ENCODE measurements at places on chromosomes 5 and 9.

GRCh38 chr9:90795871-90796317 lies 5.7 kb upstream of the SYK start:
- DNase-seq, result no peak

DNA sequence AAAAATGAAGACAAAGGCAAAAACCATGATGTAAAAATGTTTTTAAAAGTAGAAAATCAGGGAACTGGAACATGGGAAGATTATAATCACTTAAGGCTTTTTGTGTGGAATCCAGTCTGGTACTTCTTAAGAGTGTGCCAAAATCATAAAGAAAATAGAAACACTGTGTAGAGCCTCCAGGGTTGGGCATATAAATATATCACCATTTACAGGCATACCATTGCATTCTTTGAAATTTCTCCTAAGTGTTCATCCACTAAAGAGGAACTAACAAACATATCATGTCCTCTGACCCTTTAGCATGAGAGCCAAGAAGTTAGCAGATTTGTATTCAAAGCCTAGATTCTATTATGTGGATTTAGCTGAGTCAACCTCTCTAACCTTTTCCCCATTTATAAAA lies 93.3 kb downstream of the SLF1 start:
- DNase-seq, result no peak

GRCh38 chr9:20618361-20618802 lies 3.9 kb downstream of the MLLT3 start:
- DNase-seq, result no peak

- DNase-seq, result no peak
Measured at GRCh38 chr5:65762234-65762633, 40.2 kb downstream of the NLN start.

DNA sequence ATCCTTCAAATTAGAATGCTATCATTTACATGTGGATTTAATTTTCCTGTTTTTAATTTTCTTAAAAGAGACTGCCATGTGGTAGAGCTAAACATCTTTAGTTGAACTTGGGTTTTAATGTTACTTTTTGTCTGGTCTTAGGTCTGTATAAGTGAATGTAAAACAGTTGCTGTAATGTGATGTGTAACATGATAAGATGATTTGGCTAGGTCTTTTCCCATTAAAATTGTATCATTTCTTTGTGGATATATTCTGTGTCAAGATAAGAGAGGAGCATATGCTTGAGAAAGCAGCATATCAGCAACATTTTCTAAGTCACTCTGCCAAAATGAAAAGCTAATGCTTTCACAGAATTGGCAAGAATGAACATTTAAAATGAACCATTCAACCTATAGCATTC lies 18.5 kb downstream of the TMEM167A start:
- DNase-seq, result no peak

DNA sequence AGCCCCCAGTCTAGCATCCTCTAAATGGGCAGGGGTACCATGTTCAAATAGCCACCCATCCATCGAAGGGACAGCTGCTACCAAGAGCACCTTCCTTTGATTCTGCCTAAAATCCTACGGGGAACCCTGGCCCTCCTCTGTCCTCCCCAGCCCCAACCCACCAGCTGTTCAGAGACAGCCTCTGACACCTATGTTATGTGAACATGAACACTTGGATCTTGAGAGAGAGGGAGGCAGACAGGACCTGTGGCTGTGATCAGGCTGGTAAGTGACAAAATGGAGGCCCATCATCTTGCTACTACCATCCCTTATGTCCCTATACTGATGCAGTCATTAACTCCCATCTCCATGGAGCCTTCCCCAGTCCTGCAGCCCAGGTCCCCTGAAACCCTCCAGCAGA lies 8.2 kb downstream of the SLC23A1 start:
- DNase-seq, result no peak

GRCh38 chr5:68093455-68094159 lies 121.9 kb upstream of the PIK3R1 start:
- no peak for DNase-seq

DNA sequence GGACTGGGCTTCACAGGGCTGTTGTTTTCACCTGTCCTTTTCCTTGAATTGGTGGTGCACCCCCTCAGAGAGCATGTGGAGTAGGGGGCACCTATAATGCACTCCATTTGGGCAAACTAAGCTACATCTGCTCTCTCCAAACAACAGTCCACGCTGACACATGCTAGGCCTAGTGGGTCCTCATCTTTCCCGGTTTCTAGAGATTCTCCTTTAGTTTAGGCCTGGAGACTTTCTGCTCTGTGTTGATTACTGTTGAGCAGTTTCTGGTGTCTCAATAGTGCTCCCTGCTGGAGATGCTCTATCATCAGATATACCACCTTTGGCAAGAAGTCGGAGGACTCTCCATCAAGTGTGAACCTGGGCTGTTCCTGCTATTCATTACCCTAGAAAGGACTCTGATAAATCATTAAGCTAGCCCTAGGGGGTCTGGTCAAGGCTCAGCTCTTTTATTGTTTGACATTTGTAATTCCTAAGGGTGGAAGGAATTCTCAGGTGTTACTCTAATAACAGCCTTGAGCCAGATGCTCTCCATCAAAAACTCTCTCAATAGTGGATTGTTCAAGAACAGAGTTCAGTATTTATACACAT lies 64.0 kb upstream of the FYB1 start:
- DNase-seq, result no peak

- no peak for DNase-seq
Measured at GRCh38 chr5:8436924-8437323, 568.0 kb downstream of the MTRR start.

DNA sequence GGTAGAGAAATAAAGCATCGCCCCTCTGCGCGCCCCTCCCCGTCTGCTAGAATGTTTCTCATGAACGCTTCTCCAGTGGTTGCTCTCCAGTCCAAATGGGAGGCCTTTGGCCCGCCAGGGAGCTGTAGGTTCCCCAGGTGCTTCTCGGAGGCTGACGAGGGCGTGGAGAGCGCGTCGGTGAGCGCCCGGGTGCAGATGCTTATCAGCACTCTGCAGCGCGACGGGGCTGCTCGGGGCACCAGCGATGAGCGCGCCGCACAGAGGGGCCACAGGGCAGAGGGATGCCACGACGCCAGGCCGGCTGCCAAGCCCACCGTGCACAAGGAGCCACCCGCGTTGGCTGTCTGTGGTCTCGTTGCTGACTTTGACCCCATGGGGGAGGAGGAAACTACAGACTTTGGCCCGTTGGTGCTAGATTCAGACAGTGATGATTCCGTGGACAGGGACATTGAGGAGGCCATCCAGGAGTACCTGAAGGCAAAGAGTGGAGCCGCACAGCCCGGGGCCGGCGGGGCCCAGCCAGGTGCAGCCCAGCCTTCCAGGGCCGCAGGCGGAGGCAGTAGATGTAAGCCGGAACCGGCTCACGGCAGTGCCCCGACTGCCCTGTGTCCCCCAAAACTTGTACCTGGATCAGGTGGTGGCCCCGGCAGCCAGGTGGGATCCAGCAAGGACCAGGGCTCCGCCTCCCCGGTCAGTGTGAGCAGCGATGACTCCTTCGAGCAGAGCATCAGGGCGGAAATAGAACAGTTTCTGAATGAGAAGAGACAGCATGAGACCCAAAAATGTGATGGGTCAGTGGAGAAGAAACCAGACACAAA lies 5.1 kb downstream of the PPP1R26 start:
- DNase-seq, result no peak

- no peak for DNase-seq
Measured at GRCh38 chr5:120017513-120017912, 388.2 kb downstream of the FAM170A start.

DNA sequence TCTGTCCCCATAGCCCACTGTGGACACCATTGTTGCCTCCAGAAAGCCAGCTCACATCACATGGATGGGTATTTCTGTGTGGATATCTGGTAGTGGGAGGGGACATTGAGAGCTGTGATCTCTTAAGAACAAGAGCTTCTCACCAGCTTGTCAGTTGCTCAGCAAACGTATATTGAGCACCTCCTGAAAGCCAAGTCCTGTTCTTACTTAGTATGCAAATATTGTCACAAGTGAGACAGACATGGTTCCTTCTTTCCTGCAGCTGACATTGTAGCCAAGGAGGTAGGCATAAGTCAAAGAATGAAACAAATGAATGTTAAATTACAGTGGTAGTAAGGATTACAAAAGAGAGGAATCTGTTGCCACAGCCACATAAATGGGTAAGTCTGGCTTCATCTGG lies 3.8 kb downstream of the TCOF1 start:
- DNase-seq, result no peak

DNA sequence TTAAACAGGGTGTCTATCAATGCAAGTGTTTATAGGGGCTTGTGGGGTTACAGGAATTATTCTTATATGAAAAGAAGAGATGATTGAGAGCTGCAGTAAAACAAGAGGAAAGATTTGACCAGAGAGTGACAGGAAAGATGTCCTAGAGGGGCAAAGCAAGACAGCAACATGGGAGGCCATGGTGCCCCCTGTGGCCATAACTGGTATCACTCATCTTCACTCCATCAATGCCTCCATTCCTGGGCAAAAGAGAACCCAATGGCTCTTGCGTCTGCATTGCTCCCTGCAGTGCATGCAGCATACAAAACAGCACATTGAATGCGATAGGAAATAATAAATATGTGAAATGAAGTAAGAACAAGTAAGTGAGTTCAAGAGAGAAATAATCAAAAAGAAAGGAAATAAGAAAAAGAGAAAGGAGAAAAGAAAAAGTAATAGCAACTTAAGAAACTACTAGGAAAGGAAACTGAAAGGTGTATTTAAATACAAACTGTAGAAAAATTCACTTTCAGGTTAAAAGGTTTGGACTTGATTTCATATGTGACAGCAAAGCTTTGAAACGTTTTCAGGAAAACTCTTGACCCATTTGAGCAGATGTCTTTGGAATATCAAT lies 206.6 kb downstream of the SEMA5A start:
- DNase-seq, result no peak

- no peak for DNase-seq
Measured at GRCh38 chr9:81035171-81035570, 654.2 kb downstream of the TLE1 start.

GRCh38 chr5:54845567-54845941 lies 139.8 kb downstream of the ESM1 start:
- no peak for DNase-seq

DNA sequence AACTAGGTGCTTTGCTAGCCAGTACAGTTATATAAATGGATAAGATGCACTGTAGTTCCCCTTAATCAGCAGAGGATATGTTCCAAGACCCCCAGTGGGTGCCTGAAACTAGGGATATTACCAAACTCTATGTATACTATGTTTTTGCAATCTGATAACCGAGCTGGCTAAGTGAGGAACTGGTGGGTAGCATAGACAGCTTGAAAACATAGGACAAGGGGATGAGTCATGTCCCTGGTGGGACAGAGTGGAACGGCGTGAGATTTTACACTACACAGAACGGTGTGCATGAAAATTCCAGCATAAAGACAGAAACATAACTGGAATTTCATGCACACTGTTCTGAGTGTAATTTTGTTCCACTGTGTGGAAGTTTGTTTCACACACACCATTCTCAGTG lies 86.9 kb downstream of the BASP1 start:
- no peak for DNase-seq

GRCh38 chr5:175687231-175687701 lies 29.4 kb downstream of the HRH2 start:
- DNase-seq, result no peak

DNA sequence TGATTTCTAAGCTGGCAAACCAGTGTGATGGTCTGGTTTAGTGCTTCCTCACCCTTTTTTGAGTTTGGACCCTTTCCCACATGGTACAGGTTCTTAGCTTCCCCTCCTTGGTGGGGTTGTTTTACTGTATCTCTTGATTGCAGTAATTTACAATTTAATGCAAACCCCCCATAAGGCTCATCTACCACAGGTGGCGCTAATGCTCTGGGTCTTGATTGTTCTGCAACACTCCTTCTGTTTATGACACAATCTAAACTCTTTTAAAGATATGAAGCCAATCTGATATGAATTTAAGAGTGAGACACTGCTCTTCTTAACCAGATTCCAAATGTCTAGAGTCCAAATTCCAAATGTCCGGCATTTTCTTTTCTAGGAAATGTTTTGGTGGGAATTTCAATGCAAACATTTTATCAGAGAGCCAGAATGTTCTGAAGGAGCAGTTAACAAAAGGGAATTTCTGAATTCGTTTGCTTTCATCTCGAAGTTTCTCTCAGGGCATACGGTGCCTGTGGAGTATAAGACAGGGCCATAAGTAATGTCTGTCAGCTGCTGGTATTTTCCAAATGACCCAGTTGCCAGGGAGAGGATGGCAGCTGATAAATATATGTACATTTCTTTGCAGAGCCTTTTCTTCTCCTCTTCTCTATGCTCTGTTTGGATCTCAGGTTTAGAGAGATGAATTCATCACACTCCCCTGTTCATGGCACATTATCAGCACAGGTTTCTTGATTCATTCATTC lies 246.8 kb downstream of the ARHGAP26 start:
- DNase-seq, result no peak

- no peak for DNase-seq
Measured at GRCh38 chr9:95338243-95338642, 20.7 kb upstream of the FANCC start.

GRCh38 chr5:123170061-123170460 lies 81.0 kb downstream of the PRDM6 start:
- DNase-seq, result no peak

DNA sequence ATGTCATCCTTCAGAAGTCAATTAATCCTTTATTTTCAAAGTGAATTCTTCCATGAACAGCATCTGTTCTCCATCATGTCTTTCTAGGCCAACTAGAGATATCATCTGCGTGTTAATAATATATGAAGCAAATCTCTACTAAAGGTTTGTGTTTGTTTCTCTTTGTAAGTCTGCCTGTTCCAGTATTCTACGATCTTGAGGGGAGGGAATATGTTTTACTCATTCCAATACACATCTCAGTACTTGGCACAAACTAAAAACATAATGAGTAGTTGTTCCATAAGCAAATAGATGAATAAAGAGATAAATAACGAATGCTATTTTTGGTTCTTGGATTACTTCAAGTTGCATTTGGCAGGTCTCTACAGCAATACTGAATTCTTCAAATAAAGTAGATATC lies 470.7 kb upstream of the GRIN3A start:
- no peak for DNase-seq

- no peak for DNase-seq
Measured at GRCh38 chr5:80697100-80697499, 42.3 kb upstream of the DHFR start.

GRCh38 chr5:9452181-9452580 lies 93.7 kb downstream of the SEMA5A start:
- no peak for DNase-seq

DNA sequence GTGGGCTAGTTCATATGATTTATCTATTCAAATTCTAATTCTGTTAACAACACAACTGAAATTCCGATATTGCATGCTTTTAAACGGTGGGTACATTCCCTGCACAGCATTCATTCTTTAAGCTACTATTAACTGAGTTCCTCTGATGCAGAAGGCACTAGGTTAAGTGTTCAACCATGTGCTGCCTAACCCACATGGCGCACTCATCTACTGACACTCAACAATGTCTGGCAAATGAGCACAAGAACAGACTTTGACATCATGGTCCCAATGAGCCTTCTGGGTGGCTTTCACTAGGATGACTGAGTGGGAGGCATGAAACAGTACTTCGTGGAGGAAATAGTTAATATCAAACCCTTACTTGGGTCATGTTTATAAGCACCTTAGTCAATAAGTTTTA lies 10.2 kb downstream of the NREP start:
- DNase-seq, result no peak

GRCh38 chr5:99000876-99001275 lies 72.1 kb upstream of the CHD1 start:
- DNase-seq, result no peak

All from ascending aorta (tissue), 2 donors.